ENCODE measurements at places on chromosomes 7 and 10. TPM values are rescaled to one million over a fixed set of nuclear protein-coding genes. Genes with fewer than 3 reads are reported as not detected.

DNA sequence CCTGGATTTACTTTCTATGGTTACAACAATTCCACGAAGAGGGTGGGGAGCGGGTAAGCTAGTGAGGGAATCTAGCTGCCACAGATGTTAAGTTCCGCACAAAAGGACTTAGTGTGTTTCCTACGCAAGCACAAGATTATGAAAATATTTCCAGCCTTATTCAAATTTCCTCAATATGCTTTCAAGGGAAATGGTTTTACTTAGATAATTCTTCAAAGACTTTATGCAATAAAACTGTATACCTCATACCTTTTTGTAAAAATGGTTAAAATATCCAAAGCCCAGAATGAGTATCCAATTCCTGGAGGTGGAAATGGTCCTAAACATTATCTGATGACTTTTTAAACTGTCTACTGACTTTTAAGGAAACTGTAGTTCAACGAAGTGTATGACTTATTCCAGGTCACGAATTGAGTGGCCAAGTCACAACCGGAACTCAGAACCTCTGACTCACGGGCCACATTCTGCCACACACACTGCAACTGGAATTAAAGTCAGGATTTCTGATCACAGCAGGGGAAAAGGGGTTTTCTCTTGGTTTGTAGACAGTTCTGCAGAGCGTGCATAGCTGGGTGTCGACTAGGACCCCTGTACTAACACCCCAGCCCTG lies 20.2 kb upstream of the INSIG1 start:
- DNase-seq, result no peak

DNA sequence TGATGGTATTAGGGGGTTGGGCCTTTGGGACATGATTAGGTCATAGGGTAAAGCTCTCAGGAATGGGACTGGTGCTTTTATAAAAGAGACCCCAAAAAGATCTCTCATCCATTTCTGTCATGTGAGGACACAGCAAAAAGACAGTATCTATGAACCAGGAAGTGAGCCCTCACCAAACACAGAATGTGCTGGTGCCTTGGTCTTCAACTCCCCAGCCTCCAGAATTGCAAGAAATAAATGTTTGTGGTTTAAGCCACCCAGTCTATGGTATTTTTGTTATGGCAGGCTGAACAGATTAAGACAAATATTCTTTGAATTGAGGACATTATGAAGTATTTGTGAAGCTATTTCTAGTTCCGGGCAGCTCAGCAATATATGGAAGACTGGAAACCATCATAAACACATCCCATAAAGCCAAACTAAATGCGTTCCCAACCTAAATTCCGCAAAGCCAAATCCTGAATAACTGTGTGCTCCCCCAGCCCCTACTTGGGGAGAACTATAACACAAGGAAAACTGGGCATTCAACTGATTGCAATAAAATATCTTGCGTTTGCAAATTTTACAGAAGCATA lies 153.7 kb downstream of the GALNT17 start:
- no peak for DNase-seq

DNA sequence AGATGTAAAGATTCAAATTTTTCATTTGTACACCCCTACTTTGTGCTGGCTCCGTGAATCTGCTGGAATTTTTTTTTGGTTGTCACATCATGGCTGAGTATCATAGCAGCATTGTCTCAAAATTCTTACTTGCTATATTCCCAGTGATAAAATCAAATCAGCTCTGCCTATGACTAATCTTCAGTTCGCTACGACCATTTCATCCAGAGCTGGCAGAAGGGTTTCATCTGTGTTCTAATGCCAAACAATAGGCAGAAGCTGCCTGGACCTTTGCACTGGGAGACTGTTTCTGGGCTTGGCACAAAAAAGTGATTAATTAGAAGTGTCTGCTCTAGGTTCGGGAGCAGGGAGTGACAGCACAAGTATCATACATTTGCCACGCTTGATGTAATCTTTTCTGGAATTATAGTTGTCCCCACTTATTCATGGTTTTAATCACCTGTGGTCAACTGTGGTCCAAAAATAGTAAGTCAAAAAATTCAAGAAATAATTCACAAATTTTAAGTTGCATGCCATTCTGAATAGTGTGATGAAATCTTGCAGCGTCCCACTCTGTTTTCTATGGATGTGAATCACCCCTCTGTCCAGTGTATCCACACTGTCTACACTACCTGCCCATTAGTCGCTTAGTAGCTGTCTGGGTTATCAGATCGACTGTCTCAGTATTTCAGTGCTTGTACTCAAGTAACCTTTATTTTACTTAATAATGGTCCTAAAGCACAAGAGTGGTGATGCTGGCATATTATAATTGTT lies 120.5 kb upstream of the IMMP2L start:
- no peak for DNase-seq

The AGR2 gene
- 12.4 TPM for total RNA-seq

The PKD2L1 gene
- total RNA-seq, result not detected
